Kidney (tissue), 22 donors: ENCODE measurements at places on chromosomes 11 and 22. TPM values are rescaled to one million over a fixed set of nuclear protein-coding genes. Genes with fewer than 3 reads are reported as not detected.

CASP1 gene
- total RNA-seq: 38.6 TPM

UBQLN3 gene
- total RNA-seq: 0.35 TPM

JAML gene
- total RNA-seq: 17.1 TPM

- DNase-seq: no peak
- no peaks in the 10 kb centered on the region for H3K36me3 ChIP-seq
- H3K27me3 ChIP-seq: no peaks in the 10 kb centered on the region
Measured at GRCh38 chr11:106218106-106218505, 140.6 kb downstream of the AASDHPPT start.

- no peak overlapping the region for H3K4me3 ChIP-seq
- H3K27ac ChIP-seq: no peak overlapping the region
- H3K27me3 ChIP-seq: no peaks in the 10 kb centered on the region
- no peaks in the 10 kb centered on the region for H3K4me1 ChIP-seq
- DNase-seq: no peak
Measured at GRCh38 chr11:120064341-120064740, 73.6 kb downstream of the TRIM29 start.

GRCh38 chr11:32487270-32487669 is 51.9 kb upstream of the WT1 start:
- no peaks in the 10 kb centered on the region for H3K27me3 ChIP-seq
- no peaks in the 10 kb centered on the region for H3K4me1 ChIP-seq
- no peak overlapping the region for H3K27ac ChIP-seq

DNA sequence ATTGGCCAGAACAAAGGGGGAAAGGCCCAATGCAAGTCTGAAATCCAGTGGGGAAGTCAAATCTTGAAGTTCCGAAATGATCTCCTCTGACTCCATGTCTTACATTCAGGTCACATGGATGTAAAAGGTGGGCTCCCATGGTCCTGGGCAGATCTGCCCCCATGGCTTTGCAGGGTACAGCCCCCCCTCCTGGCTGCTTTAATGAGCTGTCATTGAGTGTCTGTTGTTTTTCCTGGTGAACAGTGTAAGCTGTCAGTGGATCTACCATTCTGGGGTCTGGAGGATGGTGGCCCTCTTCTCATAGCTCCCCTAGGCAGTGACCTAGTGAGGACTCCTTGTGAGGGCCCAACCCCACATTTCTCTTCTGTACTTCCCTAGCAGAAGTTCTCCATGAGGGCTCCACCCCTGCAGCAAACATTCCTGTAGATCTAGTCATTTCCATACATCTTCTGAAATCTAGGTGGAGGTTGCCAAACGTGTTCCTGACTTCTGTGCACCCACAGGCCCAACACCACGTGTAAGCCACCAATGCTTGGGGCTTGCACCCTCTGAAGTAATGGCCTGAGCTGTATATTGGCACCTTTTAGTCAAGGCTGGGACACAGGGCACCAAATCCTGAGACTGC is 9.3 kb downstream of the CARD18 start:
- DNase-seq: no peak
- no peaks in the 10 kb centered on the region for H3K27me3 ChIP-seq
- H3K27ac ChIP-seq: no peak overlapping the region
- H3K4me3 ChIP-seq: no peak overlapping the region
